ENCODE measurements at places on chromosomes 3 and 15. TPM values are rescaled to one million over a fixed set of nuclear protein-coding genes. Genes with fewer than 3 reads are reported as not detected.
A peak's percentile ranks its signal among the peaks of the same experiment; 100 is the strongest.

DNA sequence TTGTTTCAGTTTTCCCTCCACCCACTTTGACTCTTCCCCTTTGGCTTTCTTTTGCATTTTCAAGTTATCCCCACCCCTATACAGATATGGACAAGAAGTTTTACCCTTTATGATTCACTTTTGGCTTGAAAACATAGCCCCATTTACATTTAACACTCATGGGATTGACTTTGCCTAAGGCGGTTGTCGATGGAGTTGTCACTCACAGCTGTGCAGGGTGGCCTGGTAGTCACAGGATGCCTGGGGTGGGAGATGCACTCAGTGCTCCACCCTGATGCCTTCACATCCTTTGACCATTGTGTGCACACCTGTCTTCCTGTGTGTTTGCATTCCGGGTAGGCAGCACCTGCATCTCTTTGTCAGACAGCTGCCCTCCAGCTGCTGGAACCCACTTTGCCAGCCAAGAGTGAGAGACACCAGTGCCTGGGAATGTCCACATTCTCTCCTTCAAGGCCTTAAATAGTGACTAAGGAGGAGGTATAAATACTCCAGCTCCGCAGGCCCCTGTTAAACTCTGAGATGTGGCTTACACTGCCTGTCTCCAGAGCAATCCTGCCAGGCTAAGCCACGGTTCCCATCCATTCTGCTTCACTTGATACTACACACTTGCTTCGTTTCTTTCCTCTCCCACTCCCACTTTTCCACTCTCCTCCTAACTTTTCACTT lies 191.5 kb upstream of the SLC24A5 start:
- no peak for DNase-seq

- DNase-seq: no peak
Measured at GRCh38 chr3:99781761-99782160, 35.9 kb upstream of the CMSS1 start.

DNA sequence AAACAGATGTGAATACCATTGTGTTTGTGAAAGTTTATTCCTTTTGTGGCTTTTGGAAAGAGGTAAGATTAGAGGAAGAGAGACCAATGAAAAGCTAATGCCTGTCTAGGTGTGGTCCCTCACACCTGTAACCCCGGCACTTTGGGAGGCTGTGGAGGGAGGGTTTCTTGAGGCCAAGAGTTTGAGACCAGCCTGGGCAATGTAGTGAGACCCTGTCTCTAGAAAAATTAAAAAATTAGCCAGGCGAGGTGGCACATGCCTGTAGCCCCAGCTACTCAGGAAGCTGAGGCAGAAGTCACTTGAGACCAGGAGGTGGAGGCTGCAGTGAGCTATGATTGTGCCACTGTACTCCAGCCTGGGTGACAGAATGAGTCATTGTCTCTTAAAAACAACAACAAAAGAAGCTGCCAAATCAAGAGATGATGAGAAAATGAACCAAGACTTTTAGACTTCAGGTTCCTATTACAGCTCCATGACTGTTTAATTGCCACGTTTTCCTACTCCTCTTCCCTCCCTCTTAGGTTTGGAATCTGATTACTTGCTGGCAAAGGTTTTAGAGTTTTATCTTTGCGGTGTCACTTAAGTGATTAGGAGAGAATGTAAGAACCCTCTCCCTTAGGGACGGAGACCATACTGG lies 68.7 kb downstream of the CGNL1 start:
- DNase-seq: no peak

DNA sequence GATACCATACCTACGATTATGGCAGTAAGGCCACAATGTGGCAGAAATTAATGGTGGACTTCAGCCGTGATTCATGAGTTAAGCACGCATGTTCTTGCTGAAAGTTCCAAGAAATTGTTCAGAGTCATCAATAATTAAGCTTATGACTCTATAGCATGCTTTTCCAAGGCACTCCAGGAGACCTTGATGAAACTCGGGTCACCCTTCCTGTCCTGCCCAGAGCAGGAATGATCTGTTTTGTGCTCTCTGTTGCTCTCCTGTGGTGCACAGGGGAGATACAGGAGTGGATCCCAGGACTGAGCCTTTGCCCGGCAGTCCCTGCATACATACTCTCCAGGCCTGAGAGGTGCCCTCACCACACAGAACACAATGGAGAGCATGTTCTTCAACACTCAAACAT lies 141.6 kb upstream of the SLC2A2 start:
- DNase-seq: no peak

GRCh38 chr3:120470870-120471269 lies 20.1 kb upstream of the FSTL1 start:
- no peak for DNase-seq

DNA sequence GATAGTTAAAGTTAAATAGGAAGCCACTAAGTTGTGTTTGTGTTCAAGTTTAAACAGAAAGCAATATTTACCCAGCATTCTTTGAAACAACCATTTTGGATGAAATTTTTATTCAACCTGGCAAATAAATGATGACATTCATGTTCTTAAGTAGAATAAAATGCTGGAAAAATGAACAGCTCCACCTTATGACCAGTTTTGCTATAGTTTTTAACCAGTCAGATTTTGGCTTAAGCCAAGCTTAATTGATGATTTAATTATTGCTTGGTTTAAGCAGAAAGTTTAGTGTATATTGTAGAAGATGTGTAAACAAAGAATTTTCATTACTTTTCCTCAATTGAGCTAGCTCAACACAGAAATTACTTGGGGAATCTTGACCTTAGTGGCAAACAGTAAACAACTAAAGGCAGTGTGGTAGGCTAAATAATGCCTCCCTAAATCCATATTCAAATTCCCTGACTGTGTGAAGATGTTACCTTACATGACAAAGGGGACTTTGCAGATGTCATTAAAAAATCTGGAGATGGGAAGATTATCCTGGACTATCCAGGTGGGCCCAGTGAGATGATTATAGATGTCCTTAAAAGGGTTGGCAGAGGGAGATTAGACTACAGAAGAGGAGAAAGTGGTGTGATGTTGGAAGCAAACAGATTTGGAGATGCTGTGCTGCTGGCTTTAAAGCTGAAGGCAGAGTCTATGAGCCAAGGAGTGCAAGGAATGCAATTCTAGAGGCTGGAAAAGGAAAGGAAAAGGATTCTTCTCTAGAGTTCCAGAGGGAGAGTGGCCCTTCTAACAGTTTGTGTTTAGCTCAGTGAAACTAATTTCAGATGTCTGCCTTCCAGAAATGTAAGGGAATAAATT lies 448.6 kb upstream of the GOLIM4 start:
- DNase-seq: no peak

DNA sequence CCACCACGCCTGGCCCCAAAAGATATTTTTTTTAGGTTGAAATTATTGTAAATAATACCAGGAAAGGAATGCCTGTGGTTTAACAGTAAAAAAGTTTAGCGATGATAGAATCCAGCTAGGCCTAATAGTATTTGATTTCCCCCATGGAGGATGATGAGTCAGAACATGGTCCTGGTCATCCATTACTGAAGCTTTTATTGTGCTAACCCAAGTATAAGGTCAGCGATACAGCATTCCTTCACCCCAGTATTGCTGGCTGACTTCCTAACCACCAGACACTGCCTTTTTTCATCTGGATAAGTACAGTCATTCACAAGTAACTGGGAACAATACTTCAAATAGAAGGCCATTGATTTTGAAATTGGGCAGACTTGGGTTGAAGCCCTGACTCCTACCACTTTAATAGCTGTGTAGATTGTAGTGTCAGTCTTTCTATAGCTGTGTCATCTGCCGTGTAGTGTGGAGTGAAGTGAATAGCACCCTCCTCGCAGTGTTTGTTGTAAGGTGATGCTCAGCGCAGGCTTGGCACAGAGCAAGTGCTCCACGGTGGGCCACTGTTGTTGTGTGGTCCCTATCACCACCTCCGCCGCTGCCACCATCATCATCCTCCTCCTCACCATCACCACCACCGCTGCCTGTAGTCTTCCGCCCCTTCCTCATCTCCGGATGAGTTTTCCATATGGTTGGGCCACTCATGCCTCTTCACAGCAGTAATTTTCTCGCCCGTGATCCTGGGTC lies 436.0 kb upstream of the TPM1 start:
- DNase-seq: no peak

GRCh38 chr3:30551266-30551665 lies 55.1 kb upstream of the TGFBR2 start:
- DNase-seq: no peak

DNA sequence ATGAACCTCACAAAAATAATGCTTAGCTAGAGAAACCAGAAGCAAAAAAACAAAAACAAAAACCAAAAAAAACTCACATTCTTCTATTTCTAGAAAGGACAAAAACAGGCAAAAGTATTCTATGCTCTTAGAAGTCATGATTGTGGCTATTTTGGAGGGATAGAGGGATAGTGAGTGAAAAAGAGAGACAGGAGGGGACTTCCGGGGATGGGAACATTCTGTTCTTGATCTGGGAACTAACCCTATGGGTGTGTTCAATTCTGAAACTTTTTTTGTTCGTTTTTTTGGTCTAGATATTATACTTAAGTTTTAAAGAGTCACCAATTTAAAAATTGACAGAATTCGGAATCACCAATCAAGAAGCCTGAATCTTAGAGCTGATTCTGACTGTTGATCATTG lies 120.0 kb upstream of the TPM1 start:
- DNase-seq: no peak

- no peak for DNase-seq
Measured at GRCh38 chr3:38601956-38602550, 47.4 kb downstream of the SCN5A start.

DNA sequence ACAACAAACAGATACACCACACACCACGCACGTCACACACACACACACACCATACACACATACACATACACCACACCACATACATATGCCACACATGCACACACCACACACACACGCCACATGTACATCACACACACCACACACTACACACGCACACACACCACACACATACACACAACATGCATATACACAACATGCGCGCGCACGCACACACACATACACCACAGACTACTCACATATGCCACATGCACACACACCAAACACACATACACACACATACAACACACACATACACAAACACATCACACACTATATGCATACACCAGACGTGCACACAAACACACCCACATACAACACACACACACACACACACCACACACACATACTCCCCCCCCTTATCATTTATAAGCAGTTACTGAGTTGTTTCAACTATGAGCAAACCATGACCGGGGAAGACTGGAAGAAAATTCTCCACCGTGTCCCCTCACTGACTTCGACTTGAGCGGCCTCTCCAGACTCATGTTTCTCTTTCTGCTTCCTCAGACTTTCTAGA lies 126.7 kb upstream of the IQSEC1 start:
- DNase-seq: no peak

DNA sequence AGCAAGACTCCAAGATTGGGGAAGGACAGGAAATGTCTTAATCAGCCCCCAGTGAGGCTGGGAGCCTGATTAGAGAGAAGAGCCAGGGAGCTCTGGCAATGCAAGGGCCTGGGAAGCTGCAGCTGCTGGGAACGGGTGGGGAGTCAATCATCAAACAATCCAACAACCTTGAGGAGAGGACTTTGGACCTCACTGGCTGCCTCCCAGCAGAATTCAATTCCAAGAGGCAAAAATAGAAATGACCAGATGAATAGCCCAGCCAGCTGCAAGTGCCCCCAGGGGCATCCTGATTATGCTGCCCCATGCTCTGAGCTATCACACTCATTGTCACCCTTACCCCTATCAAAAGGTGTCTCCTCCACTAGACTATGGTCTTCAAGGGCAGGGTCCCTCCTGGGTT lies 6.1 kb upstream of the HOMER2 start:
- no peak for DNase-seq

- no peak for DNase-seq
Measured at GRCh38 chr3:183220828-183221227, 32.2 kb upstream of the B3GNT5 start.

GRCh38 chr15:62472616-62473299 lies 307.7 kb upstream of the C2CD4B start:
- DNase-seq: peak; percentile 89

GRCh38 chr3:73349657-73350056 lies 275.1 kb downstream of the PDZRN3 start:
- DNase-seq: no peak

DNA sequence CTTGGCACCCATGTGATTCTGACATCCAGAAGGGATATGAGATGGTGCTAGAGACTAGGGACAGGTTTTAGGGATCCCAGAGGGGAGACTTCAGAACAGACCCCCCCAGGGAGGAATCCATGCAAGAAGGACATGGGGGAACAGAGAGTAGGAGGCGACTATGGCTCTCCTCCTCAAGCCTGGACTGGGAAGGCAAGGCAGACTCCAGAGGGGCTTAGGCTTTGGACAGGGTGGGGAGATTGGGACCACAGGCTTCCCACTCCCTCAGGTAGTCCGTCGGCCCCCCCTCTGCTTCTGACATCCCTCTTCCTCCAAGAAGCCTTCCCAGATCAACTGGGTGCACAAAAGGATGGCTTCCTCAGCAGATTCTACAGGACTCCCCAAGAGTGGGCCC lies 3.0 kb upstream of the VIPR1 start:
- DNase-seq: no peak

- DNase-seq: peak; percentile 73
Measured at GRCh38 chr15:100721758-100722550, 119.6 kb downstream of the ASB7 start.

GRCh38 chr3:95459706-95460105 lies 1354.7 kb upstream of the EPHA6 start:
- DNase-seq: no peak

- DNase-seq: no peak
Measured at GRCh38 chr15:34886134-34886533, 83.4 kb downstream of the AQR start.

- DNase-seq: no peak
Measured at GRCh38 chr15:75339531-75340240, 3.8 kb downstream of the COMMD4 start.

DNA sequence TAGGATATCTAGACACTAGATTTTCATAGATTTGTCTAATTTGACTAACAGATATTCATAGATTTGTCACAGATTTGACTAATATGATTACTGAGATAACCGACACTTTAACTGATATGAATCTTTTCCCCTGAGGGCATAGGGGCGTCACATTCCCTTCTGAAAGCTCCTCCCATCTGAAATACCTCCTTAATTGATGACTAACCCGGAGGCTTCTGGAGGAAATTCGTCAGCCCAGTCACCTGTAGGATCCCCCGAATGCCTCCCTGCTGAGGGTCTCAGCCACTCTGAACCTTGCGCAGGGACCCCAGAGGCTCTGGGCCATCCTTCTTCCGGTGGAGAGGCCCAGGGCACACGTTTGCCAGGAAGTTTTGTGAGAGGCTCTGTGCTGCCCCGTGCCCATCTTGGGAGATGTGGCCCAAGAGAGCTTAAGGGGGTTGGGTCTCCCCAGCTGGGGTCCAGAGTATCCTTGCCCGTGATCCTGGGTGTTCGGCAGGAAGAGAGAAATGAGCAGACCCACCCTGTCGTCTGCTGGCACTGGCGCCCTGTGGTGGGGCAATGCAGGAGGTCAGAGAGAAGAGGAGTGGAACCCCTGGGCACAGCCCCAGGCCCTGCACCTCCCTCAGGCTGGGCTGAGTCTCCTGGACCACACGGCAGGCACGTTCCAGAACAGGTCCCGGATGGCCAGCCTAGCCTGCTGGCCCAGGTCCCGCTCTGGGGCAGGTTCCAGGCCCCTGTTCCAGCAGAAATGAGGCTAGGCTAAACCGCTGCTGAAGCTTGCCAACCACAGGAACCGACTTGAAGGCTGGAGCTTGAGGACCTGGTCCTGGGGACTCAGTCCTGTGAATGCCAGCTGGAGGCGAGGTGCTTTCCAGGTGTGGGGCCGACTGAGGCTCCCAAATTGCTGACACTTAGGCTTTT lies 1.7 kb downstream of the PLA2G4D start:
- DNase-seq: peak; percentile 79

- no peak for DNase-seq
Measured at GRCh38 chr3:195549931-195550519, 6.9 kb upstream of the PPP1R2 start.

- no peak for DNase-seq
Measured at GRCh38 chr15:28265334-28266019, 56.5 kb downstream of the HERC2 start.

IL5RA gene
- not detected for total RNA-seq

DAZL gene
- not detected for total RNA-seq

LOXL1 gene
- total RNA-seq: 6.3 TPM
